ENCODE measurements at places on chromosomes 16 and 17. TPM values are rescaled to one million over a fixed set of nuclear protein-coding genes. Genes with fewer than 3 reads are reported as not detected.

DNA sequence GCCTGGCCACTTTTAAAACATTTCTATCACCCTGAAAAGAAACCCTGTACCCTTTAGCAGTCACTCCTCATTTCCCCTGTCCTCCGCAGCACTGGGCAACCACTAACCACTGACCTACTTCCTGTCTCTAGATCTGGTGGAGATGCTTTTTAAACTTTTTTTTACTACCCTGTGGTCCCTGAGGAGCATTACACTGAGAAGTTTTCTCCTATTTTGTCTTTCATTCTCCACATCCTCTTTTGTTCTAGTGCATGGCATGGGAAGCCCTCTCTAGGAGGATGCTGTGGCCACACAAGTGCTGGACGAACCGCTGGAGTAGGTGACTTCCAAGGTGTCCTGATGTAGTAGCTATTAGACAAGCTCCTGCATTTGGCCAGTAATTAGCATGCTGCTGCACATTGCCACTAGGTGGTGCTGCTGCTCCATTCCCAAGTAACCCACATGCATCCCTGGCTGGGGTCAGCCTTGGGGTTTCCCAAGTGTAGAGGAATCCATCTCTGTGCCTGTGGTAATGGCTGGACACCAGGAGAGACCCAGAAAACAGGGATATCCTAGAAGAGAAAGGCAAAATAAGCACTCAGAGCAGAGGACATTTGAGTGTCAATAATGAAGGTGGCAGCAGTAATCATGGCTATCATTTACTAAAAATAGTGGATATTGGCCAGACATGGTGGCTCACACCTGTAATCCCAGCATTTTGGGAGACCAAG lies 143.8 kb upstream of the CRHR1 start:
- peak; percentile 53 for ATAC-seq

GRCh38 chr16:28291651-28292626 lies at the start of gene SBK1:
Gene SBK1, plus strand, starts transcription at chr16:28292525. Its CDS starts 24,867 bp downstream, at chr16:28317392.
- peak; percentile 95 for ATAC-seq

DNA sequence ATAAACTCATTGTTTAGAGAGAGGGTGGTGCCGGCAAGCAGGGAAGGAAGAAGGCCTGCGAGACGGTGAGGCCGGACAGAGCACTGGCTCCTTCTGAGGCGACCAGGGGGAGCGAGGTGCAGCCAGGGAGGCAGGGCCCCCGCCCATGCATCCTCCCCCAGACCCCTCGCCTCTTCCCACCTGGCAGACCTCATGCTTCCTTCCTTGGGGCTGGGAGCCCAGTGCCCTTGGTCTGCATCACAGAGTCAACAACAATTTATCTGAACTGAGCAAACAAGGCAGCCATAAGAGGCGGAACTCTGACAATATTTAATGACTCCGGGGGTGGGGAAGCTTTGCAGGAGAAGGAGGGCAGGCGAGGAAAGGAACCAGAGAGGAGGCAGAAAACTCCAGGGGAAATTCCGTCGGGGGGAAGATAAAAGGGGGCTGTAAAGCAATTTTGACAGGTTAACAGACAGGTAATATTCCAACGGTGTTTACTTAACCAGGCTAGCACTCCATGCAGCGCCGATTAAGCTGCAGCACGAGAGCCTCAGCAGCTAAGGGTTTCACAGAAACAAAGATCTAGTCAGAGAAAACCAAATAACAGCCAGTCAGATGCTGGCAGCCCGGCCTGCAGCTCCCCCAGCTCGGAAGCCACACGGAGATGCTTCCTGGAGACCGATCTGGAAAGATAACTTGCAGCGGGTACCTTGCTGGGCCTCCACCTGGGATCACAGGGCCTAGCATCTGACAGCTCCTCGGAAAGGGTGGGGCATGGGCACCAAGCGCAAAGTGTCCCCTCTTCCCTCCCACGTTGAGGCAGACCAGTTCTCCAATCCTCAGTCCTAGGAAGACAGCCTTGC lies 398.2 kb downstream of the SOX9 start:
- no peak for ATAC-seq

The ACSM5 gene
- total RNA-seq = 5.4 TPM

The CHST4 gene
- 4.3 TPM for total RNA-seq

GRCh38 chr16:79064256-79064972 lies 536.1 kb downstream of the MAF start:
- ATAC-seq = no peak

GRCh38 chr16:10370096-10370726 lies 15.7 kb upstream of the ATF7IP2 start:
- ATAC-seq = no peak

GRCh38 chr16:19240494-19240893 lies 45.0 kb upstream of the CLEC19A start:
- ATAC-seq = peak; percentile 16

DNA sequence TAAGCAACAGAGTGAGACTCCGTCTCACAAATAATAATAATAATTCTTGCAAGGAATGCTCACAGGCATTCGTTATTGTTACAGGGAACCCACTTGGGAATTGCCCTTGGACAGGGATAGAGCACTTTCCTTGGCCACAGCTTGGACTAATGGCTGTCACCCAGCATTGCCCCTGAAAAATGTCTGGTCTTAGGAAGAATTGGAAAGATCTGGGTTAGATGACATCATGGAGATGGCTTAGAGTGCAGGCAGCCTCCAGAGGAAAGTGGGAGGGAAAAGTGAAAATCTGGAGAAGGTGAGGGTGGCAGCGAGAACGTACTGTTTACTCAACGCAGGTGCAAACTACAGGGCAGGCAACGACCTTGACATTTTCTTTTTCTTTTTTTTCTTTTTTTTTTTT lies 59.3 kb upstream of the MRTFB start:
- ATAC-seq = no peak

- peak; percentile 13 for ATAC-seq
Measured at GRCh38 chr16:88940862-88941817, 35.9 kb downstream of the CBFA2T3 start.

- ATAC-seq = no peak
Measured at GRCh38 chr16:28183484-28183883, 28.3 kb downstream of the XPO6 start.

DNA sequence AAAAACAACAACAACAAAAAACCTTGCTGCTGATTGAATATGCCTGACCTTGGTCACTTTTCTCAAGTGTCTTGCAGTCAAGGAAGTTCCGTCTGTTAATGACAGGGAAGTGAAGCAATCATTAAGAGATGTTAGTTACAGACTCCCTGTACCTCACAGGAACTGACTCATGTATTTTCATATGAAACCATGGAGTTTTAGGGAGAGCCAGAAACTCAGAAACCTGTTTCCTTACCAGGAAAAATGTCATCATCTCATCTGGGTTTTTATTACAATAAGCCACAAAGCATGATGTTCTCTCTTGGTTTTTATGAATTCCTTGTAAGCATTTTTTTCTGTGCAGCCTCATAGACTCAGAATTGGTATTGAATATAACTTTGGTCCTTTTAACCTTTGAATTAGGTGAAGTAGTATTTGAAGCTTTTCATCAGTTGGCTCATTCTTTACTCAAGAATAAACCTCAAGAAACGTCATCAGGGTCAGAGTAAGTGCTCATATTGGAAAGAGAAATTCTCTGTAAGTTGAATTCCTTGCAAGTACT lies 10.3 kb downstream of the LYRM1 start:
- ATAC-seq = peak; percentile 75

DNA sequence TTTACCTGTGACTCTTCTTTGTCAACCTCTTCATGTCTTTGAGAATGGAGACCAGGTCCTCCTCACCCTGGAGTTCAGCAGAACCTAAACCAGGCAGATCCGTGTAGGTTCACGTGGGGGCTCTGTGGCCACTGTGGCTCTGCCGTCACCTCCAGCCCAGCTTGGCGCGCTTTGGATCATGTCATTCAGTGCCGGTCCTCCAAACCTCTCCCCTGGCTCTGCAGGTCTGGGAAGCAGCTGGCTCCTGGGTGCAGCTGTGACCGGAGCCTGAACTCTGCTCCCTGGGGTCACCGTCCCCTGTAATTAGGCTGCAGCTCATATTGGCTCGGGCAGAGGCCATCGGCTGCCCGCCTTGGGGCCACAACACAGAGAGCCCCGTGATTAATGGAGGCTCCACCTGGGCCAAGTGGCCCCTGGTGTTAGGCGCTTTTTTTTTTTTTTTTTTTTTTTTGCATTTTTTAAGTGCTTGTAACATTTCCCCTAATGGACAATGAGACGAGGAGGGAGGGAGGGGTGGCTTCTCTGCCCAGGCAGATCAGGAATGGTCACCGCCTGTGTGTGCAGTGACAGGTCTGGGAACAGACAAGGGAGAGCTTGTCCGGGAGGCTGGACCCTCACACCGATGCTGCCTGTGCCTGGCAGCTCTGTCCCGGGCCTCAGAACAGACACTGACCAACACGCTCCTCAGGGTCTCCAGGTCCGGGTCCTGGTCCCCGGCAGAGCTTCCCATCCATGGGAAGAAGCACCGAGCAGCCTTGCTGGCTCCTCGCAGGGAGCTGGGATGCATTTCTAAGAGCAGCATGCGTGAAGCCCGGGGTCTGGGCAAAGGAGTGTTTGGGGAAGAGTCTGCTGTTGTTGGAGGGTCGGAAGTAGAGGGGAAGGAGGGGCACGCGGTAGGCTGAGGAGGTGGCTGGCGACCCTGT lies 247.9 kb downstream of the SEC14L1 start:
- ATAC-seq = no peak

DNA sequence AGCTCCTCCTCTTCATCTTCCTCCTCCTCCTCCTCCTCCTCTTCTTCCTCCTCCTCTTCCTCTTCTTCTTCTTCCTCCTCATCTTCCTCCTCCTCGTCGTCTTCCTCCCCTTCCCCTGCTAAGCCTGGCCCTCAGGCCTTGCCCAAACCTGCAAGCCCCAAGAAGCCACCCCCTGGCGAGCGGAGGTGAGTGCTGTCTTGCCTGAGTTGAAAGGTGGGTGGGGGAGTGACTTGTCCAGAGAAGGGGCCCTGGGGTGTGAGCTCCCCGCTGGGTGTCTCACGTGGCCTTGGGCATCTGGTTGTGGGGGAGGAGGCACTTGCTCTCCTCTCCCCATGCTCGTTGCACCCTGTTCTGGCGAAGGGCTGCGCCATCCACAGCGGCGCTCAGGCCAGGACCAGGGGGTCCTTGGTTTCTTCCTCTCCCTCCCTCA lies 8.0 kb downstream of the ELOB start:
- no peak for ATAC-seq

GRCh38 chr17:2455956-2456355 lies 55.1 kb upstream of the MNT start:
- no peak for ATAC-seq

DNA sequence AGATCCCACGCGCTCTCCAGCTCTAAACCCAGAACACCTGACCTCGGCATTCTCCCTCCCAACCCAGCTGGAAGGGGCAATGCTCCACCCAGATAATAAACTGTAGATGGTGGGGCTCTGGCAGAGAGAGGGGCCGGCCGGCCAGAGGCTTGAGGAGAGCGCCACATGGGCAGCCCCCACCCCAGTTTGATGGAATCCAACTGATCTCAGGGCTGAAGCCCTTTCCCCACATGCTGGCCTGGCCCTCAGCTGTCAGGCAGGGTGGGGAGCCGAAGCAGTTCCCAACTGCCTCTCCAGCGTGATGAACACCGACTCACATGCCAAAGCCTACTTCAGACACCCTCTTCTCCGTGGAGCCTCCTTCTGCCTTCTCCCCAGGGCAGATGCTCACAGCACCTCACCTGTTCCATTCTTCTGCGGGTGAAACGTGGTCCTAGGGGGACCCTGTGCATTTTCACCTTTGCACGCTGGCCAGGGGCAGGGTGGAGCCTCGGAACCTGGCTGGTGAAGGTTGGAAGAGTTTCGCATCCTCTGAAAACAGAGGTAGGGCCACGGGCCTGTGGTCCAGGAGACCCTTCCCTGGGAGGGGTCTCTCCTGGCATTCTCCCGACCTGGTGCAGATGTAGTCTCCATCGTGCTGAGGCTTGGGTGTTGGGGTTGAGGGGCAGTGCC lies 65.7 kb upstream of the ZNF469 start:
- no peak for ATAC-seq

GRCh38 chr16:87945351-87946042 lies 5.7 kb upstream of the BANP start:
- ATAC-seq = peak; percentile 92

DNA sequence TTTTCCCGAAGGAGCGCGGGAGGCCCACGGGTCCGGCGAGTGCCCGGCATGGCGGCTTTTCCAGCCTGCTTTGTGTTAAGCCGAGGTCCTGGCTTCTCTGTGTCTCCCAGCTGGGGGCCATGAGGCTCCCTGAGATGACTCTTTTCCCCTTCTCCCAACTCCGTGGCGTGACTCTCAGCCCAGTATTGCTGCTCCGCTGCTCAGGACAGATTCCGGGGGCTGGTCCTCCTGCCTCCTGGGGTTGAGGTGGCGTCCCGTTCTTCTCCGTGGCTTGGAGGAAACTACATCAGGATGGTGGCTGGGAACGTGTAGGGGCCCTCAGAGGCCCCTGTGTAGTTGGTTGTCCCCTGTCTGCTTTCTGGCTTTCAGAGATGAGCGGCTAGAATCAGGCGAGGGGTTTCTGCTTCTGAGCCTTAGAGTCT lies 951 bp downstream of the GPS1 start:
- no peak for ATAC-seq

GRCh38 chr16:86844695-86845094 lies 266.3 kb downstream of the FOXL1 start:
- no peak for ATAC-seq

DNA sequence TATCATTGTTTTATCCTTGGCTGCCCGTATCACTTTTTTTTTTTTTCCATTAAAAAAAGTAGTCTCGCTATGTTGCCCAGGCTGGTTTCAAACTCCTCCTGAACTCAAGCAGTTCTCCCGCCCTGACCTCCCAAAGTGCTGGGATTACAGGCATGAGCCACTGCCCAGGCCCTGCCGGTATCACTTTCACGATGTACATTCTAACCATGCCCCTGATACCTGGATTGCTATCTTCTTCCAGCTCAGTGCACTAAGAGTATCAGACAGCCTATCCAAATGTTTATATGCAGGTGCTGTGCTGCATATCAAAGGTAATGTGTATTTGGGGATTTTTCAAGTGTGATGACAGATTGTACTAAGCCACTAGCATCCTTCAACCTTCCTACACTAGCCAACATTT lies 14.2 kb downstream of the MOSMO start:
- no peak for ATAC-seq

The RHBDF1 gene
- 33.4 TPM for total RNA-seq

DNA sequence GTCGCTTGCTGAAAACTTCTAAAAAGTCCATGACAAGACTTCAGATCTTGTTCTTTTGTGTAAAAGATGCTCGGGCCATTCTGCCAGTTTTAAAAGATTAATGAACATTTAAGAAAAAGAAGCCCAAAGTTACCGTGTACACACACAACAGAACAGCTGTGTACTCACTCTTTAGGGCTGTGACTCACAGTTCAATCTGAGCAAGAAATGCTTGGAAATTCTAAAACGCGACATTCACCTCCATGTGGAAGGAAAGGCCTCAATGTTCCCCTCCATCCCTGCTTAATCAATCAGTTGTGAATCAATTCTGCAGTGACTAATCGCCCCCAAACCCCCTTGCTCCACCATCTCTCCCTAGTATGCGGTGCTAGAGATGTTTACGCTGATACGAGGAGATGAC lies 609.9 kb upstream of the SALL1 start:
- ATAC-seq = no peak

- peak; percentile 77 for ATAC-seq
Measured at GRCh38 chr17:78789663-78790181, 7.6 kb upstream of the CYTH1 start.

- no peak for ATAC-seq
Measured at GRCh38 chr16:51881731-51882130, 665.2 kb downstream of the TOX3 start.

- no peak for ATAC-seq
Measured at GRCh38 chr16:68478526-68479250, 30.4 kb upstream of the SMPD3 start.

The MON1B gene
- 26.1 TPM for total RNA-seq

GRCh38 chr17:60142872-60143499 lies 6.8 kb upstream of the CA4 start:
- ATAC-seq = peak; percentile 54

- no peak for ATAC-seq
Measured at GRCh38 chr16:66372078-66372897, 5.8 kb downstream of the CDH5 start.

Data from gastroesophageal sphincter (tissue), 4 donors.